ENCODE measurements at places on chromosomes 3 and 15.
A peak's percentile ranks its signal among the peaks of the same experiment; 100 is the strongest.

GRCh38 chr15:40567111-40567510 is 2.0 kb upstream of the RPUSD2 start:
- no peak for DNase-seq

- DNase-seq = peak; percentile 82
These were observed at the start of gene ALG3 for GRCh38 chr3:184248454-184249411. Gene ALG3 (minus strand): TSS chr3:184248962. CDS start chr3:184248940, 22 bp downstream.

DNA sequence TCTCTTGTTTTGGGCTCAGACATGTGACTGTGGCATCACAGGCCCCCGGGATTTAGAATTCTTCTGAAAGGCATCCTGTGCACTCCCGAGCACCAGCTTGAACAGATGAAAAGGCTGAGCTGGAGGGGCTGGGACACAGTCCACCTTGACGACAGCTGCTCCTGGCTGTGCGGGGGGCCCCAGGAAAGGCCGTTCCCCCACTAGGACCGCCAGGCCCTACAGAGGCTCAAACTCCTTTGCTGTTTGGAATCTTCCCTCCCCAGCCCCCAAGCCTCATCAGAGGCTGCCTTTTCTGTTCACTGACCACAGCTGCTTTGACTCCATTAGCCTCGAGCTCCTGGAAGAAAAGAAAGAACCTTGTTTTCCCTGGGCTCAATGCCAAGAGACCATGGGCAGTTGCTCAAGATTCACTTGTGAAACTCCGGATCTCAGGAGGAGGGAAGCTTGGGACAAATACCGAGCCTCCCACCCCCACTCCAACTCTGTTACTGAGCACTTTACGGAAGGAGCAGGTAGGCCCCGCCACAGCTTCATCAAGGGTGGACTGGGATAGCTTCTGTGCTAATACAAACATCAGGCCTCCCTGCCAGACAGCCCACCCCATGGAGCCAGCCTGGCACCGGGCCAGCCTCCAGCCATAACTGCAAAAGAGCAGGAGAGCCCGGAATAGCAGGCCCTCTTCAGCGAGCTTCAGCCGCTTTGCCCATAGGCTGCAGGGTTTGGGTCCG is 15.7 kb downstream of the CIDEC start:
- DNase-seq = peak; percentile 45

DNA sequence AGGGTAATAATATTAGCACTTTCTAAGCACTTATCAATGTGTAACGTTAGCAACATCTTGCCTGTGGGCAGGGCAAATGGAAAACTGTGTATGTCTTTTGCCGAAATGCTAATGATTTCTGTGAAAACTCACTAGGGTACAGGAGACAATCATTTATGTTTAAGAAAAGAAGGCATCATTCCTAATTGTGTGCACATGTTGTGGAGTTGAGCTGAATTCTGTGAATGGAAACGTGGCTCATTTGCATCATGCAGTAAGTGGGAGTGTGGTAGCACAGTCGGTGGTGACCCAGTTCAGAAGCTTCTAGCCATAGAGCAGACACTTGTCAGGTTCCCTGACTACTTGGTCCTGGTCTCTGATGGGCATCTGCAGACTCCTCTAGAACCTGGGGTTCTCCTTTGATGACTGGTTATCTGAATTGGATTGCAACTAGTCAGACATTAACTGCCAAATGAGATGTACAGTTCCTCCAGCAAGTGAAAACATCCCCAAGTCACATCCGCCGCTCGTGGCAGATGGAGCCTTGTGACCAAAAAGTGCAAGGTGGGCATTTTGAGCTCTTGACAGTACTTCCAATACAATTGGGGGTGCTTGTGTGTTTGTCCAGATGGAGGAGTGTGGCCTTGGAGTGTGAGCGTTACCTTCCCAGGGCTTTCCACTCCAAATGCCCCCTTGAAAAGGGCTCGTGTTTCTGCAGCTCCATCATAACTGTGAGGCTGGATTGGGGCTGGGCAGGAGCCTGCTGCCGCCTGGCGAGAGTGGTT is 21.5 kb downstream of the MRPS25 start:
- DNase-seq = no peak

DNA sequence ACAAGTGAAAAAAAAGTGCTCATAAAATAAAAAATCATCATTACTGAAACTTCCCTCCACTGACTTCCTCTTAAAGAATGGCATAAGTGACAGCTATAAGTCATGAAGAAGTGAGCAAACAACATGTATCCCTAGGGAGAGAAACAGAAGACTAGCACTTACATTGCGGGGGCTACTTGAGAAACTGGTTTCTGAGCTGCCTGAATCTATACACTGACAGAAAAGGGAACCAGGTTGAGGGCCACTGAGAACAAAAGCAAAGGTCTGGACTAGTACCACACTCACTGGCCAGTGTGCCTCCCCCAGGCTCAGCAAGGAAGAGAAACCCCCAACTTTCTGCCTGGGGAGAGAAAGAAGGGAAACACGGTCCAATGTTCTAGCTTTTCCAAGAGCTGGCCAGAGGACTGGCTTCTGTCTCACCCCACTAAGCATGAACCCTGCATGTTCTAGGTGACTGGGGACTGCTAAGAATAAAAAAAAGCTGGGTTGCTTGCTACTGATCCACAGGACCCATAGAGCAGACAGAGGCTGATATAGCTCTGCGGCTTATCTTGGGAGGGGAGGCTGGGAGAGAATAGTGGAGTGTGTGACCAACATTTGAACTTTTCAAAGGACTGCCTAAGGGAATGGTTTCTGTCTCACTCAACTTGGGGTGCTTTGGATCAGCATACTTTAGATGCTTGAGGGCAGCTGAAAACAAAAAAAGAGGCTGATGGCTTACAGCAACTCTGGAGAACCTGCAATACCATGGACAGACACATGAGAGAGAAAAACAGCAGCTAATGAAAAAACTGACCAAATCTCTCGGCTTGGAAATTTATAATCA is 8.1 kb downstream of the RAD18 start:
- DNase-seq = no peak

DNA sequence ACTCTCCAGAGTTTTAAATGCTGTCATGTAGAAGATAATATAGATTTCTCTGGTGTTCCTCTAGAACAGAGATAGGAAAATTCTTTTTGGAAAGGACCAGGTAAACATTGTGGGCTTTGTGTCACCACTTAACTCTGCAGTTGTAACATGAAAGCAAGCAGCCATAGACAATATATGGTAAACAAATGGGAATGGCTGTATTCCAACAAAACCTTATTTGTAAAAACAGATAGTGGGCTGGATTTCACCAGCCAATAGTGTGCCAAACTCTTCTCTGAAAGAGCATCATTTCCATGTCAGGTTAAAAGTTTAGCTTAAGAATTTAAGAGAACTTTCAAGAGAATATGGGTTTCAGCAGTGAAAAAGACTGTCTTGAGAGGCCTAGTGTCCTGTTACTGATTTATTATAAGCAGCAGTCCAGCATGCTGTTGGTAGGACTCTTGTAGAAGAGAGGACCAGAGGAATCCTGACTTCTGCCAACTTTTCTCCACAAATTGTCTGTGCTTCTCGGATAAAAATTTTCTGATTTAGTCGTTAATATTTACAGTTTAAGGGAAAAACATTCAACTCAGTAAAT is 107.7 kb downstream of the TCF12 start:
- no peak for DNase-seq

GRCh38 chr3:25235031-25235430 is 193.0 kb upstream of the RARB start:
- DNase-seq = no peak

GRCh38 chr3:118802325-118803095 is 232.1 kb downstream of the IGSF11 start:
- no peak for DNase-seq

- DNase-seq = no peak
These were observed 53.0 kb upstream of the CTDSPL start for GRCh38 chr3:37808656-37809055.

DNA sequence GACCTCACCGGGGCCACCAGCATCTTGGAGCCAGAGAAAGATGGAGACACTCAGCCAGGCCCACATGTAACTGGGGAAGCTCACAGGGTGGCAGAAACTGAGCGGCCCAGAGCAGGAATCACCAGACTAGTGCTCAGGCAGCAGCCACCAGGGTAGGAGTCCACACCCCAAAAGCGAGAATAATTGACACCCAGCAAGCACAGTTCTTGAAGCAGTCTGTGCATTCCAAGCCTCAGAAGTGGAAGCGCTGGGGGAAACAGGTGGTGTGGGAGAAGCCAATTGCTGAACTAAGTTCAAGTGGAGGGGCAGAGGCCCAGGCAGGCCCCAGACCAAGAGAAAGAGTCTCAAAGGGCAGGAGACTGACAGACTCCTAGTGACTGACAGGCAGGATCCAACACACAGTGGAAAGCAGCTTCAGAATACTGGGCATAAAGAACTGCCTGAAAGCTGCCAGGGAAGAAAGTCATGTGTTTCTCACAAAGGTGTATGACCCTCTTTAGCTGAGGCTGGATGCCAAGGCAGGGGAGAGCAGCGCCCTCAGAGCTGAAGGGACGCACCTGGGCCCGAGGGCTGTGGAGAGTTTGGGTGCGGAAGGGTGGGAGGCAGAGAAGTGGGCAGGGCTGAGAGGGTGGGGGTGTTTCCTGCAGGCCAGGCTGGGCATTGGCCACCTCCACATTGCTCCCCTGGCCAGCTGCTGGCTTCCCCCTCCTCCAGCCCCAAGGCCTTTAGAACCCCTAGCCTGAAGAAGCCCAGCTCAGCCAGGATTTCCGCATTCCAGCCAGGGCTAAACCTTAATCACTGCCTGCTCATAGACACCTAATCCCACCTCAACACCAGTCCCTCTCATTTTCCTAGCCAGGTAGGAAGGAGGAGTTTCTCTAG is 7.7 kb downstream of the NT5DC2 start:
- no peak for DNase-seq

GRCh38 chr3:76479161-76479650 is 560.7 kb upstream of the ROBO2 start:
- DNase-seq = no peak

DNA sequence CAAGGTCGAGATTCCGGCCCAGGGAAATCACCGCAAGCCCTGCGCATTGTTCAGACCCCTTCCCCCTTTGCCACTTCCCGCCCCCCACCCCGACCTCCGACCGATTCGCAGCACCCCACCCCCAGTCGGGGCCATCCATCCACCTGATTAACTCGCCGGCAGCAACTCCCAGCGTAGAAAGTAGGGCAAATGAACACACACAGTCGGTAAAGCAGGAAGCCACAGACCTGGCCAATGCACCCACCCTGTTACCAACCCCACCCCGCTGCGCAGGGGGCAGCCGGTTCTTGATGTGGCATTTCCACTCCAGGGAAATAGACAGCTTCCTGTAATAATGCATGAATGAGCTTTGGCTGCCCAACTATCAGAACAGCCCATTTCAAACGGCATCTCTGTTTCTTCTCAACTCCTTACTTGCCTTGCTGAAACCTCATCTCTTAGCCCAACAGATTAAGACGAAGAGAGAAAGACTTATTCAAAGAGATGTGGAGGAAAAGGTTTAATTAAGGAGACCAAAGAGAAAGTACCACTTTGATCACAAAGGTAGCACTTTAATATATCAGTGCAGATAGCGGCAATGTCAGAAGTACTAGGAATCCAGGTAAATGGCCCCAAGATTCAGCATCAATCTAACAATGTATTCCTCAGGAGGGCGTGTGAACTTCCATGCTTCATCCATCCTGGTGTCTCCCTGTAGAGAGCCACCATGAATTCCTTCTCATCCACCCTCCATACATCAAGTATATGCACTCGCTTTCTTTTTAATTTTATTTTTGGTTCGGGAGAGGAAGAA is 1.9 kb downstream of the TNIK start:
- peak; percentile 26 for DNase-seq

DNA sequence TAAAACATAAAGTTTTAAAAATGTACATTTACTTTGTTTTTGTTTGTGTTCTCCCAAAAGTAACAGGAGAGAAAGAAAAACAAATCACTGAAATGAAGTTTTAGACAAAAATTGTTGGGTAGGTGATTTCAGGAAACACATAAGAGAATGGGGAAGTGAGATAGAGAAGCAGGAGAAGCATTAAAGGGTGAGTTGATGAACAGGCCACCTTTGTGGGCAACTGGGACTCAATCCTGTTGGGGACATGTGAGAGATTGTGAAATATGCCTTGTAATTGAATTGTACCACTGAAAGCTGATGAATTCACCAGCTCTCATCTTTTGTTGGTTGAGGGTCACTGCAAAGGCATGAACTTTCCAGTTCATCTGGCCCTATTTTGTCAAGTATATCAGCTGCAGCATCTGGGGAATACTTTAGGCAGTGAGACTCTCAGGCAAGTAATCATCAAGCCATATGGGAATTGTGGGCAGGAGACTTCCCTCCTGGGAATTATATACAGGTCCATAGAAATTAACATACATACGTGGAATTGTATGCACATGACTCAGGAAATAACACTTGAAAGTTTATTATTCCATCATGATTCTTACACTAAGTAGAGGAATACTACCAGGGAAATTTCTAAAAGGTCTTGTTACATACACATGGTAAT is 181.0 kb downstream of the ZBBX start:
- DNase-seq = no peak

DNA sequence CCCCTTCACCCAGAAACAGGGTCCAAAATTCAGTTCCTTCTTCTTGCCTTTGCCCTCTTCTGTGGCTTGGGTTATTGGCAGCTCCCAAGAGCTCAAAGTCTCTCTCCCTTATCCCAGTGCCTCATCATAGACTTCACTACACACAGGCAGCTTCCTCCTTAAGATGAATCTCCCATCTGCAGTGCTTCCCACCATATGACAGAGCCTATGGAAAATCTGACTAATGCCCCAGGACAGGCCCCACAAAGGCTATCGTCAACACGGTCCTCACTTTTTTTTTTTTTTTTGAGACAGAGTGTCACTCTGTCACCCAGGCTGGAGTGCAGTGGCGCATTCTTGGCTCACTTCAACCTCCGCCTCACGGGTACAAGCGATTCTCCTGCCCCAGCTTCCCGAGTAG is 194.1 kb downstream of the MEX3B start:
- DNase-seq = no peak

DNA sequence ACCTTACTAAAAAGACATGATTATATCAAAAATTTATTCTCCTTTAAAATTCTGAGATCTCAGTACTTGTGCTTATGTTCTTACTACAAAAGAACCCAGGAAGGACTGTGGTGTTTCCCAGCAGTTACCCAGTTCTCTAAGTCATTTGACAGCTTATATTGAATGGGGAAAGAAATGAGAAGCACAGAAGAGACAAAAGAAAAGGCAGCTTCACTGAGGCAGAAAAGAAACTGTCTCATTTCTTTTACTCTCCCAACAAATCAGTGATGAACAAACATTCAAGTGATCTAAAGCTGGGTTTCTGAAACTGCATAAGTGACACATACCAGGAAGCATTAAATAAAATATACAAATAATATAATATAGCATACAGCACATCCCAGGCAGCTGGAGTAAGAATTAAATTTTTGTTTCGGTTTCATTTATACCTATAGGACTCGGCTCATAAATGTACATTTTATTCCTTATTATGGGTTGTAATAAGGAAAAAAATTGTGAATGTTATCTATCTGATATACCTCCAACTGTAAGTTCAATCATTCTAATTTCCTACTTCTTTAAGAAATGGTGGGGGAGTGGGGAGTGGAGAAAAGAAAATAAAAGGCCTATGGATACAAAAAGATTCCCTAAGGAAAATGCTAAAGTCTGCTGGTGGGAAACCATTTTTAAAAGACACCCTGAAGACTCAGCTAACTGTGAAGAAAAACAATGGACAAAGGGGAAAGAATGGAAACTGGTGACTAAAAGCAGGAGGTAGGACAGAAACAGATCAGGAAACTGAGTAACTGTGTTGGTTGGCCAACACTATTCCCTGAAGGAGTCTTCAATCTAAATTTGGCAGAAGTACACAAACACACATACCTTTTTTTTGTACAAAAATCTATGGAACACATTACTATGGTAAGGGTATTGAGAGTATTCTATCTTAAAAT is 156.8 kb downstream of the TBC1D5 start:
- no peak for DNase-seq
